ENCODE measurements at places on chromosomes 16 and 17. TPM values are rescaled to one million over a fixed set of nuclear protein-coding genes. Genes with fewer than 3 reads are reported as not detected.
A peak's percentile ranks its signal among the peaks of the same experiment; 100 is the strongest.

- DNase-seq, result no peak
Observed at GRCh38 chr16:30949650-30950515, 1.0 kb downstream of the ORAI3 start.

PYY gene
- total RNA-seq, result not detected

DNA sequence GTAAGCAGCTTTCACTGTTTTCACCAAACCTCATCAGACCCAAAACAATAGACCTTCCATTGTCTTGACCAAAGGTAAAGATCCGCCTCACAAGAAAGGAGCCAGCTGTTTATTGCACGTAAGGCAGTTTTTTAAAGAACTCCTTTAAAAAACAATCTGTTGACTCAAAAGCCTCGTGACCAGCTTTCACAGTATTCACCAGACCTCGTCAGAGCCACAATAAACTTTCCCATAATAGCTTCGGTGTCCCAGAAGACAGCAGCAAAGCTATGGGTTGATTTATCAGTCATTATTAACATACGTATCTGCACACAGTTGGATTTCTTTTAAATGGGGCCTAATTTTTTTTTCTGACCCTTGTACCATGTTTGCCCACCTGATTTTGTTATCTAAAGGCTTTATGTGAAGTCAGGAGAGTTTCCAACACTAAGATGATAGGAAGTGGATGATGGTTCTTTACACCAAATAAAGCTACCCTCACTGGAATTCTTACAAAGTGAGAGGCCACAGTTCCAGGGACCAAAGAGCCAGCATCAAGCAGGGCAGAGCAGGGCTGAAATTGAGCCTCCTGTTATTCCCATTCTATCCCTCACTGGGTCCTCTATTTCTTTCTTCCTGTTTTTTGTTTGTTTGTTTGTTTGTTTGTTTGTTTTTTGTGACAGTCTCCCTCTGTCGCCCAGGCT, 17.6 kb upstream of the HELZ start:
- DNase-seq, result no peak

- DNase-seq, result peak; percentile 13
Observed at GRCh38 chr17:67829331-67829730, 4.0 kb downstream of the BPTF start.

CHAD gene
- not detected for total RNA-seq

DNA sequence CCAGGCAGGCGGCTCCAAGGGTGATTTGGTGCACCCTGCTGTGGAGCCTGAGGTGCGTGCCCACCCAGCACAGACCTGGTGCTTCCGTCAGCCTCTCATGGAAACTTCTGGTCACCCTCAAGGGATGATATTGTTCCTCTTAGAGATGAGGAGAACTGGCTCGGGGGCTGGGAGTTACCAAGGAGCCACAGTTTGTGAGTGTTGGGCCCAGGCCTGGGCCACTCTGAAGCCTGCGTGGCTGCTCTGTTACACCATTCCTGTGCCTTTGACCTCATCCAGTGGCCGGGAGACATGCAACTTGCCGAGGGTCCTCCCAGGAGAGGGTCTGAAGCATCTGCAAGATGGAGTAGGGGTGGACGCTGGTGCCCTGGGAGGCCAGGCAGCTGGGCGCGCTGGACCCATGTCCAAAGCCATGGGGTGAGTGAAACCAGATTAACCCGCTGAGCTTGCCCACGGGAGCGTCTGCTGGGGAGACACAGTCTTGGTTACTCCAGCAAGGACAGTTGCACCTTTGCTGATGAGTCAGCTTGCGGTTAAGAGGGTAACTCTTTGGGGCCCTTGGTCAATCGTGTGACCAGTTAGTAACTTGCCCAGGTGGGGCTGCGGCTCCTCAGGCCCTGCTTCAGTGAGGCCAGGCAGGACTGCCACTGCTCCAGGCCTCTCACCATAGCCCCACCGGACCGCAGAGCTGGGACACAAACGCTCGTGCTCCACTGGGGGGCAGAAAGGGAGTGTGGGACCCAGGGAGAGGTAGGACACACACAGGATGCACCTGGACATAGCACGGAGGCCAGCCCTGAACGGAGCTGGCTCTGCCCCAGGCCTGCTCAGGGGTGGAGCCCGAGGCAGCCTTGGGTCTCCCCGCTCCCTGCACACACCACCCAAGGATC, 7.5 kb downstream of the C16orf90 start:
- no peak for DNase-seq

FOXJ1 gene
- total RNA-seq, result 0.29 TPM

DNA sequence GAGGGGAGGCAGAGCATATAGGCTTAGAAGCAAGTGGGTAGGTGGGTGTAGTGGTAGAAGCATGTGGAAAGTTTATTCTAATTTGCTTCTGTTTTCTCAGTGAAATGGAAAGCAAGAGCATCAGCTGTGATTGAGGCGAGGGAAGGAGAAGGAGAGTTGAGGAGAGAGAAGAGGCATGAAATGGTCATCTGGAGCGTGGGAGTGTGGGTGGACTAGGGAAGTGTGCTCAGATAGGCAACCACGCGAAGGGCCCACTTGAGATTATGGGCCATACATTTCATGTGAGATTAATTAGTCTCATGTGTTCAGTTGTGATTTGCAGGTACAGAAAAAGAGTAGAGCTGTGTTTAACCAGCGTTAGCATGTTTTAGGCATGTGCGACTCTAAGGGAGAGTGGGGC, 20.8 kb upstream of the CDC6 start:
- no peak for DNase-seq

DNA sequence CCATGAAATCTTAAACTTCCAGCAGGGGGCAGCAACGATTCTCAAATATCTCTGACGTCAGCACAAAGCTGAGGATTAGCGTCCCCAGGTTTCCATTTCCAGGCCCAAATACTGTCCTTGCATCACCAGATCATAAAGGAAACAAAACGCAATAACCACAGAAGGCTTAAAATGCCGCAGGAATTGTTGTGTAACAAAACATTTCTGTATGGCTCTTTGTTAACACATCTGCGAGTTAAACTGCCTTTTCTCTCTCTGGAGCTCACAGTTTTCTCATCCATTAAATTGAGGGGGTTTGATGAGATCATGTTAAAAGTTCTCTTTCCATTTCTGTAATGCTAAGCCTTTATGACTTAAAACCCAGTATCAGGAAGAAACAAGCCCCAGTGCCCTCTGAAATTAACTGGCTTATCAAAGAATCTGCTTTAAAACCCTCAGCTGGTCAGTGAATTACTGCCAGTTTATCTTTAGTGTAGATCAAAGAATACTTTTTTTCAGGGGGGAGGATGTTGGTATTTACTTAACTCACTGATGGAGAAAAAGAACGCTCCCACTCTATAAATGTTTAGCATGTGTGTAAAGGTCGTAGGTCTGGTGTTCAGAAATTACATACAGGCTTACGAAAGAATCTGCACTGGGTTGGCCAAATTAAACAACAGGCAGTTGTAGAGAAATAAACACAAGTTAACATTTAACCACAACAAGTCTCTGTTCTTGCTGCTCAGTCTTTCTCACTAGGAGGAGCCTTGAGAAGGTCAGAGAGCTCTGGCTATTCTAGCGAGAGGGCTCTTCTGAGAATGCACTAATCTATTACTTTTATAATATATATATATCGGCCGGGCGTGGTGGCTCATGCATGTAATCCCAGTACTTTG, 10.6 kb upstream of the TERF2 start:
- DNase-seq, result peak; percentile 70

DNA sequence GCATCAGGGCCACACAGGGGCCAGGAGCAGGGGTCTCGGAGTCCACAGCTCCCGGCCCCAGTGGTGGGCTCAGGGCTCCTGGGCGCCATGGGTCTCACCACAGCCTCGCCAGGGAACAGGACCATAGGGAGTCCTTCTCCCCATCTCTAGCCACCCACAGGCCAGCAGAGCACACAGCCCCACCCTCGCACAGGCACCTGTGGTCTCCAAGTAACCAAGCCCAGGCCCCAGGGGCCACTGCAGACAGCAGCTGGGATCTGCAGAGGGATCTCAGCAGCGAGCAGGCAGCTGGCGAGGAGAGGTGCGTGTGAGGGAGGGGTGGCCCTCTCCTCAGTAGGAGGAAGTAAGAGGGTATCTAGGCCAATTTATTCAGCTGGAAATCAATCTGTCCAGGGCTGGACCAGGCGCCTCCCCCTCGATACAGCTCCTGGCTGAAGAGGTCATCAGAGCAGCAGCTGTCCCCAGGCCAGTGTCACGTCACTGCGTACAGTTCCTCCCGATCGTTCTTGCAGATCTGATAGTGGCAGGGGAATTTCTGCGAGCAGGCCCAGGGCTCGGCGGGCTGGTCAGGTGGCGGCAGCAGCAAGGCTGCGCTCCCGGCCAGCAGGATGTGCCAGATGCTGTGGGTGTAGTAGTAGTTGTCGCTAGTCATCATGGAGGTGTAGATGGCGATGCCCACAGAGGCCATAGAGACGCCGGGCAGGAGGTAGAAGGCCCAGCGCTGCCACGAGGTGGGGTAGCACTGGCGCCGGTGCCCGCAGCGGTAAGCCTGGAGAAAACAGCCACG, 1.4 kb upstream of the MRPL28 start:
- no peak for DNase-seq

DNA sequence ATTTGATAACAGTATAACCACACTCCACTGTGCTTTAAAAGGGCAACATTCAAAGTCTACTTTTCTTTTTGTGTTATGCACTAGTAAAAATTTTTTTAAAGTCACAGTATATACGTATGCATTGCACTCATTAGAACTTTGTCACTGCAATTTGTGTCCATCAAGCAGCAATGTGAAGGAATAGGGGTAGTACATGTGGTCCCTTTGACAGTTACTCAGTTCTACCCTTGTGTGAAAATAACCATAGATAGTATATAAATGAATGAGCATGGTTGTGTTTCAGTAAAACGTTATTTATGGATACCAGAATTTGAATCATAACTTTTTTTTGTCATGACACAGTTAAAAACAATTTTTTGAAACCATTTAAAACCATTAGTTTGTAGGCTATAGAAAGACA, 30.7 kb downstream of the NFATC3 start:
- no peak for DNase-seq
